Effector CD4-positive, alpha-beta T cell (primary cell): ENCODE measurements at places on chromosomes 2 and 18.

DNA sequence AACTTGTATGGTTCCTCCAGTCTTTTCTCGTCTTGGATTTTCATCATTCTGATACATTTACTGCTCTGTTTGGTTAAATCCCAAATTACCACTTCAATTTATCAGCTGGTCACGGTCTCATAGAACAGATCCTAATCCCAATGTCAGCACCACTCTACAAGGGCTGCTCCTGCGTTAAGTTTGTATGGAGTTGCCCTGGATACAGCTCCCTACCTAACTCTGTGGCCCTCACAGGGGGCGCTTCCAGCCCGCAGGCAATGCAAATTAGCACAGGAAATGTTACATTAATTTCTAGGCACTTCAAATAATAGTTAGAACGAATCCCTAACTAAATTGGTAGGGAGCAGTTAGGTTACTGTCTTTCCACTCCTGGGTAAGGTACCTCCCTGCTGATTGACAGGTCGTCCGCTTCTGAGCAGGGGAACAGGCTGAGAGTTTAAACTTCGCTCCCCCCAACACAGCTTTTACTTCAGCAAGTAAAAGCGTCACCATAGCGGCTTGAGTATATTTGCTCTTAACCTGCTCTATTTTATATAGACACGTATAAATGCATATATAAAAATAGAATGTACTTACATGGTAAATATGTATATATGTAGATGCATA is 238.5 kb upstream of the FANCL start:
- no peak for DNase-seq

DNA sequence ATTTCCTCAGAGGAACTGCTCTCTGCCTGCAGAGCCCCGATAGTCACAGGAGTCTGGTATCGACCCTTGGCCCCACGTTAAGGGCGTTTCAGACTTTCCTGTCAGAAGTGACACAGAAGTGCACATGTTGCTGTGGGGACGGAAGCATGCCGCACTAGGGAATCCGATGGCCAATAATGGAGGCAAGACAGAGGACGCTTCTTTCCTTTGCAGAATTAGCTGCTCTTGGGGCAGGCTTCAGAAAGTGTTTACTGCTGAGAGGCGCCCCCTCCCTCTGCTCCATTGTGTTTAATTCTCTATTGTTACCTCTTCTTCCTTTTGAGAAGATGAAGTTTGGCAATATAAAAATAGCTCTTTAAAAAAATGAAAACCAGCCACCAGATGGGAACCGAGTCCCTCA is 118.6 kb upstream of the EML6 start:
- DNase-seq, result no peak

GRCh38 chr2:108364676-108365297 is 13.0 kb upstream of the SULT1C4 start:
- no peak for DNase-seq

GRCh38 chr2:134491771-134492441 is 226.9 kb downstream of the TMEM163 start:
- DNase-seq, result no peak

DNA sequence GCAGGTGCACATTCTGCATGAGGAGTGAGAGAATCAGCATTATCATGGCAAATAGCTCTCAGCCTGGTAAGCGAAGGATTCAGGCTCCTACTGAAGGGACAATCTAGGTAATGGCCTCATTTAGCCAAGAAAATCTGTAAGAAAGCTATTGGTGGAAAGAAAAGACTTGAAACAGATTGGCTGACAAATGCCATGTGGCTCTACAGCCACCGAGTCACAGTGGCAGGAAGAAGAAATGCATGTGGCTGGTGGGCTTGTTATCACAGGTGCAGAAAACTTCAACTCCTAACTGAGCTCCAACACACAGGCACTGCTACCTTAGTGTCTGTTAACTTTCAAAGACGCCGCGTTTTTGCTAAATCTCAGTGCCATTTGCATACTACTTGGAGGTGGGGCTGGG is 60.6 kb upstream of the REV1 start:
- DNase-seq, result no peak

DNA sequence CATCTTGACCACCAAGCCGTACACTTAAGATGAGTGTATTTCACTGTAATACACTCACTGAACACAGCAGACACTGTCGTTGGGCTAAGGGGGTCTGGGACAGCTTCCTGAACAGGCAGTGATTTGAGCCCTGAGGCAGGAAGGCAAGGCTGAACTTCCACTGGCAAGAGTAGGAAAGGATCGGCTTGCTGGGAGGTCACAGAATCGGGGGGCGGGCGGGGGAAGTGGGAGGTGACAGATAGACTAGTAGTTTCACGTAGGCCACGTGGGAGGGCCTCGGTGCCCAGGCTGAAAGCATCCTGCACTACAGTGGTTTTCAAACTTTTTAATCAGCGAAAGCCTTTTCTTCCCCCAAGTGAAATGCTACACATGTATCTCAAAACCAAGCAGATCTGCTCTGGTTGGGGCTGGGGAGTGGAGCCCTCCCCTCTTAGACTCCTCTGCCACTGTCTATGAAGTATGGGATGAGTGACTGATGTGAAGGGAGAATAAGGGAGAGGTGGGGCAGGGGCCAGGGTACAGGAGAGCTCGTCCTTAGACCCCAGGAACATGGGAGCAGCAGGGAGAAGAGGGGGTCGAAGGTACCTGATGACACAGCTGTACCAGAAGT is 8.6 kb downstream of the PARD6G start:
- DNase-seq, result no peak

DNA sequence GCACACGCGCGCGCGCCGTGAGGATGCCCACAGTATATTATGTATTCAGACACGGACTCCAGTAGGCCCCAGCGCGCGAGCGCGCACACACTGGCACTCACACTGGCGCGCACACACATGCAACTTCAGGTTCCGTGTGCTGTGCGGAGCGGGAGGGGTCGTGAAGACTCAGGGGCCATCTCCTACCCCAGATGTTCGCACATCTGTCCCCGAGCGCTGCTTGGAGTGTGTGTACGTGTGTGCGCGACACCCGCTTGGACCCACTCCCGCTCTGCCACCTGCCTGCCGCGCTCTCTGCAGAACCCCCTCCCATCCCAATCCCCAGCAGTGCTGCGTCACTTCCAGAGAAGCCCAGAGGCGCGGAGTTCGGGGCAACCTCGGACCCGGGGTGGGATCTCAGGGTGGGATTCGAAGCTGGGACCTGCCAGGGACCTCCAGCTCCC is 2.6 kb downstream of the NRP2 start:
- no peak for DNase-seq

- no peak for DNase-seq
Observed at GRCh38 chr2:43367012-43367782, 140.8 kb upstream of the ZFP36L2 start.

GRCh38 chr2:109238580-109238979 is 109.6 kb downstream of the SH3RF3 start:
- DNase-seq, result no peak
